ENCODE measurements at places on chromosomes 1 and 21. TPM values are rescaled to one million over a fixed set of nuclear protein-coding genes. Genes with fewer than 3 reads are reported as not detected.

DNA sequence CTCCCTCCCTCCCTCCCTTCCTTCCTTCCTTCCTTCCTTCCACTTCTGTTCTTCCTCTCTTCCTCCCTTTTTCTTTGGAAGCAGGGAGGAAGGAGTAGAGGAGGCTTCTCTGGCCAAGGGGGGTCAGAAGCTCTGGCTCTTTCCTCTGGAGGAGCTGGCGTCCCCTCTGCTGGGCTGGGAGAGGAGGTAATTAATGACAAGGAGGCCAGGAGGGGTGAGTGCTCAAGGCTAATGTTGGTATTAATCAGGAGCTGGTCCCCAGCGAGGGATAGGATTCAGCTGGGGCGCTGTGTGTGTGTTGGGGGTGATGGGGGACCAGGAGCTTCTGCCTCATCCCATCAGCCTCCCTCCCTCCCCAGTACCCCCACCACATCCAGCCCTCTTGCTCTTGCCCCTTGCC, 6.2 kb upstream of the PEAR1 start:
- no peak for DNase-seq

GRCh38 chr1:164971921-164972415, 384.5 kb downstream of the LMX1A start:
- DNase-seq = no peak

DNA sequence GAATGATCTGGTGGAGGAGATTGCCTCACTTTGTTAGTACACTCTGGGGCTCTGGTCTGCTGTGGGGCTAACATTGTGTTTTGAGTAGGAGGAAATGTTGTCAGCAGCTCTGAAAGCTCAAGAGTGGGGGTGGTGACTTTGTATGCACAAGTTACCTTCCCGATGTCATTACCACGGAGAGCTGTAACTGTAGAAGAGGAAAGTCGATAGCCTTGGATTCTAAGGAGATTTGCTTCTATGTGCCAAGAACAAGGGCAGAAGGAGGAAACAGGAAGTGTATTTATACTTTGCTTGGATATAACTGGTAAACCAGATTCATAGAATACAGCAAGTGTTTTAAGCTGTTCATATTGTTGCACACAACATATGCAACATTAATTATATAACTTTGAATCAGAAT, 196.1 kb downstream of the AMY1C start:
- no peak for DNase-seq

CACNA1S gene
- not detected for total RNA-seq

FMO4 gene
- 1.5 TPM for total RNA-seq

All from HT-29 (cell line).